Thymus (tissue), 14 donors: ENCODE measurements at places on chromosomes 12 and 14.

- DNase-seq = no peak
Observed at GRCh38 chr14:76833011-76833410, 6.8 kb downstream of the LRRC74A start.

DNA sequence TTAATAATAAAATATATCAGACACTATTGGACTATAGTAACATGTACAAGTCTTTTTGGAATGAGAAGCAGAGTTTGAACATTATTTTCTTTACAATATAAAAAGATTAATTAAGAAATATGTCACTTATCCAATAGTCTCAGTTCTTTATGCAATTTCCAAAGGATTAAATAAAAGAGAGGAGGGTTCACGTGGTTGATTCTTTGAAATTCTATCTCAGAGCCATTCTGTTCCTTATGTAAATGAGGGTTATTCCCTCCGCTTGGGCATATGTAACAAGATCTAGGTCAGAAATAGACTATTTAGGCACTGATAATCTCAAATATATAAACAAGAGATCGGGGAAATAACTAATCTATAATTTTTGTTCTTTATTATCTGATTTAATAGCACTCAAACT is 2.1 kb upstream of the TUBA1A start:
- no peak for DNase-seq

- DNase-seq = no peak
Observed at GRCh38 chr14:91749868-91750267, 18.0 kb upstream of the CATSPERB start.

- DNase-seq = no peak
Observed at GRCh38 chr12:109197327-109197726, 80.9 kb downstream of the ACACB start.

DNA sequence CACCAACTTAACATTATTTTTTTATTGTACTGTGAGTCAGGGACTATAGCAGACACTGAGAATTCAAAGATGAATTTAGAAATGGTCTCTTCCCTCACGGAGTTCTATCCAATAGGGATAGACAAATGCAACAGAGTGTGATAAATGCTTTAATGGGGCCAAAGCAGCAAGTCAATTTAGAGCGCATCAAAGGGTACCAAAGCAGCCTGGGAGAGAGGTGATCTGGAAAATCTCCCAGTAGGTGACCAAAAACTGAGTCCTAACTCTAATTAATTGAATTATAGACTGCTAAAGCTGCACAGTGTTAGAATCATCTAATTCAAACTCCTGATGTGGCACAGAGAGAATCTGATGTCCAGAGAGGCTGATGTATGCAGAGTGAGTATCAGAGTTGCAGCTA is 2.6 kb downstream of the LIN7A start:
- no peak for DNase-seq

- no peak for DNase-seq
Observed at GRCh38 chr14:103703433-103704385, 11.5 kb downstream of the XRCC3 start.

DNA sequence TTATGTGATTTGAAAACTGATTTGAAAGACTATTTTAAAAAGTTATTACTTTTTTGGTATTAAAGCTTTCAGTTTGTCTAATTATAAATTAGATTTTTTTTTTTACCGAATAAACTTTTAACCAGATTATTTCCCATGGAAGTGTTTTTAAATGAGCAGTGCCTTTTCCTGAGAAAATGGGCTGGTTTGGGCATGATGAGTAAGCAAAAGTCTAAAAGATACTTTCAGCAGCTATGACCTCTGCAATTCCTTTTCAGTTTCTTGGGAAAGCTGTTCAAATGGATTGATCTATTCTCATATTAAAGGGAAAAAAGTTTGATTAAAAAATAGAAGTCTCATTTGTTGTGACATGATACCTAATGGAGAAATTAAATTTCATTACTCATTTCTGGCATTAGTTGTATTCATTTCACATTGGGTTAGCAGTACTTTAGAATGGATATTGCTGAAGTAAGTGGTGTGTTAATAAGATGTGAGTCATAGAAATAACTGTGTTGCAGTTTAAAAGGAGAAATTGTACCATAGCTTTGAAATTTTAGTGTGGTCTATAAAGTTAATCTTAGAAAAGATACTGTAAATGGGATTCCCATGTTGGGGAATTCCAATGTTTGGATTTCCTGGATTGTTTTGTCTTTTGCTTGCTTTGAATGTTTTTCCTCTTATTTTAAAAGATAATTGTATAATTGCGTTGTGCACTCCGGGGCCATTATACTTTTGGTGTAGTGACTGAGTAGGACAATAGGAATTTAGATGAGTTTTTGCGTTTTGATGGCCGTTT is 21.0 kb downstream of the KTN1 start:
- no peak for DNase-seq

GRCh38 chr14:23530375-23531055 is 21.1 kb downstream of the ZFHX2 start:
- no peak for DNase-seq

- no peak for DNase-seq
Observed at GRCh38 chr12:88325816-88326189, 183.7 kb downstream of the TMTC3 start.

- no peak for DNase-seq
Observed at GRCh38 chr12:31303466-31303865, 22.5 kb downstream of the SINHCAF start.

DNA sequence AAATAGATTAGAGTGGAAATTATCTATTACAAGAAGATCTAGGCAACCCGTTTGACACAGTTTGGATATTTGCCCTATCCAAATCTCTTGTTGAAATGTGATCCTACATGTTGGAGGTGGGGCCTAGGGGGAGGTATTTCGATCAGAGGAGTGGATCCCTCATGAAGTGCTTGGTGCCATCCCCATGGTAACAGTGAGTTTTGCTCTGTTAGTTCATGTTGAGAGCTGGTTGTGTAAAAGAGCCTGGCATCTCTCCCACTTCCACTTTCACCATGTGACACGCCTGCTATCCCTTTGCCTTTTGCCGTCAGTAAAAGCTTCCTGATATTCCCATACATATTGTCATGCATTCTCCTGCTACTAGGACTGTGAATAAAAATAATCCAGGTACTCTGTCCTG is 66.4 kb upstream of the FLRT2 start:
- no peak for DNase-seq

GRCh38 chr12:22374508-22374907 is 40.0 kb upstream of the ST8SIA1 start:
- DNase-seq = no peak

- DNase-seq = no peak
Observed at GRCh38 chr12:49633703-49634345, 10.5 kb downstream of the PRPF40B start.

GRCh38 chr12:21940549-21941505 is at the start of gene ABCC9:
TSS of gene ABCC9 (minus strand) at chr12:21941426. CDS start at chr12:21936674, 4,752 bp downstream.
- peak; percentile 12 for DNase-seq

DNA sequence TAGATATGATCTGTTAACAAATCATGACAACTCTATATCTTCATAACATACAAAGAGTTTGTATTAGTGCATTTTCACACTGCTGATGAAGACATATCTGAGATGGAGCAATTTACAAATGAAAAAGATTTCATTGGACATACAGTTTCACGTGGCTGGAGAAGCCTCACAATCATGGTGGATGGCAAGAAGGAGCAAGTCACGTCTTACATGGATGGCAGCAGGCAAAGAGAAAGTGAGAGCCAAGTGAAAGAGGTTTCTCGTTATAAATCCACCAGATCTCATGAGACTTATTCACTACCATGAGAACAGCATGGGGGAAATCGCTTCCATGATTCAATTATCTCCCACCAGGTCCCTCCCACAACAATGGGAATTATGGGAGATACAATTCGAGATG is 157.6 kb downstream of the DUSP6 start:
- no peak for DNase-seq

DNA sequence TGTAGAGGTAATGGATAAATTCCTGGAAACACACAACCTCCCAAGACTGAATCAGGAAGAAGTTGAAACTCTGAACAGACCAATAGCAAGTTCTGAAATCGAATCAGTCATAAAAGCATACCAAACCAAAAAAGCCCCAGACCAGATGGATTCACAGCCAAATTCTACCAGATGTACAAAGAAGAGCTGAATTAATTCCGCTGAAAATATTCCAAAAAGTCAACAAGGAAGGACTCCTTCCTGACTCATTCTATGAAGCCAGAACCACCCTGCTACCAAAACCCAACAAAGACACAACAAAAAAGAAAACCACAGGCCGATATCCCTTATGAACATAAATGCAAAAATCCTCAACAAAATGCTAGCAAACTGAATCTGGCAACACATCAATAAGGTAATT is 81.5 kb downstream of the SLC38A4 start:
- DNase-seq = no peak

DNA sequence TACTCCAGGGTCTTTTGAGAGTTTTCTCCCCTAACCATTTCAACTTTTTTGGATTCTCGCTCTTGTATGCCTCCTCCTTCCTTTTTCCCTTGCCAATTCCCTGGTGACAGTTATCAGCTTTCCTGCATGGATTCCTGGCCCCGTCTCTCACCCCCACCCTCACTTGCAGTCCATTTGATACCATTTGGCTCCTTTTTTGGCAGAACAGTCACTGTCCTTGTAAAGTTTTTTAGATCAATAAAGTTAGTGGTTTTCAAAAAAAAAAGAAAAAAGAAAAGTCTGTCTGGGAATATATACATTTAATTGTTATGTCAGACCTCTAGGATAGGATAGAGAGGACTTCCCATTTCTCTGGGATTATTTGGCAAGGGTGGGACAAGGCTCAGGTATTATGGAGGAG is 42.1 kb downstream of the ACTN1 start:
- DNase-seq = no peak

- DNase-seq = no peak
Observed at GRCh38 chr14:92670160-92670559, 78.3 kb downstream of the LGMN start.

- DNase-seq = no peak
Observed at GRCh38 chr14:95397325-95397724, 77.6 kb upstream of the CLMN start.

GRCh38 chr12:53956251-53956887 is 1.7 kb downstream of the HOXC12 start:
- DNase-seq = no peak

DNA sequence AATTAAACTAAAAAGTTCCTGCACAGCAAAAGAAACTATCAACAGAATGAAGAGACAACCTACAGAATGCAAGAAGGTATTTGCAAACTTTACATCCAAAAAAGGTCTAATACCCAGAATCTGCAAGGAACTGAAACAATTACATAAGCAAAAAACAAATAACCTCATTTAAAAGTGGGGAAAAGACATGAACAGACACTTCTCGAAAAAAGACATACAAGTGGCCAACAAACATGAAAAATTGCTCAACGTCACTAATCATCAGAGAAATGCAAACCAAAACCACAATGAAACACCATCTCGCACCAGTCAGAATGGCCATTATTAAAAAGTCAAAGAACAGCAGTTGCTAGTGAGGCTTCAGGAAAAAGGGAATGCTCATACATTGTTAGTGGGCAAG is 15.2 kb downstream of the PDE6H start:
- no peak for DNase-seq

DNA sequence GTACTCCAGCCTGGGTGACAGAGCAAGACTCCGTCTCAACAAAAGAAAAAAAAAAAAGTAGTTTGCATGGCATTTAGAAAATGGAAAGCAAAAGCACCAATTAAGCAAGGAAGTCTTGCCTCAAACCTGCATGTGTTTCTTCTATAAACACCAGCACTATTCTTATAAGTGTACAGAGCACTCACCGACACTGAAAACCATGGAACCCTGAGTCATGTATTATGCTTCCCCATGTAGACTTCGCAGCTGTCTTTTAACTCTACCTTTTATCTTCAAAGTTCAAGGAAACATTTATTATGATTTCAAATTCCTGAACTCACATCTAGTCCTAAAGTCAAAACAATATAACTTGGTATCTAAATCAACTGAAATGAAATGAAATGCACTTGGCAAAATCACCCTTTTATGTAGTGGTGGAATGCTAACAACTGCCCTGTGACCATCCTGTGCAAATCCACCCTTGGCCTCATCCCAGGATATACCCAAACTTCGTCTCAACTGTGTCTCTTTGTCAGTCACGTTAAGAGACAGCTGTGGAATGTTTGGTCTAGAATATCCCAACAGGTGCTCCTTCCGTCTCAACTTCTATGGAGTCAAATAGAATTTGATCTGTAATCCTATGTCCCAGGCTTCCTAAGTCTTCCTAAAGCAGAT is 4.8 kb downstream of the BCAT1 start:
- no peak for DNase-seq

GRCh38 chr14:37566811-37567371 is 28.2 kb downstream of the FOXA1 start:
- no peak for DNase-seq

GRCh38 chr12:23098517-23098916 is 473.5 kb downstream of the ETNK1 start:
- DNase-seq = no peak

- DNase-seq = no peak
Observed at GRCh38 chr12:78519422-78519821, 345.2 kb upstream of the SYT1 start.

GRCh38 chr12:89461649-89462612 is 62.7 kb downstream of the GALNT4 start:
- DNase-seq = no peak

- no peak for DNase-seq
Observed at GRCh38 chr14:74663884-74664283, 49.0 kb downstream of the AREL1 start.

- no peak for DNase-seq
Observed at GRCh38 chr12:78226763-78227162, 396.1 kb downstream of the NAV3 start.

GRCh38 chr12:2756756-2757155 is 38.0 kb upstream of the FKBP4 start:
- DNase-seq = no peak

GRCh38 chr14:63996016-63996415 is 143.2 kb downstream of the SYNE2 start:
- no peak for DNase-seq

DNA sequence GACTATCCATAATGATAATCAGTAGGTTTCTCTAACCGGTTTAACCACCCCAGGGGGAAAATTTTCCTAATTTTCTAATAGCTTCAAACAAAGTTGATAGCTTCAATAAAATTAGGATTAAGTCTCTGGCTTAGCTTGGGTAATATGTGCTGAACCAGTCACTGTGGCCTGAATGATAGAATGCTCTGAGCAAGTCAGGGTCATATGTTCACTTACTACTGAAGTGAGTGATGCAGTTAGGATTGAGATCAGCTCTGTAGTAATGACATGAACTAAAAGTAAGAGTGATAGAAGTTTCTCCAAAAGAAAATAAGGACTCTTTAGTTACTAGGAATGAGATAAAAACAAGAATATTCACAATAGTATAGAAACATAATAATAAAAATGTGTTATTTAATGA is 32.6 kb downstream of the ETNK1 start:
- DNase-seq = no peak

DNA sequence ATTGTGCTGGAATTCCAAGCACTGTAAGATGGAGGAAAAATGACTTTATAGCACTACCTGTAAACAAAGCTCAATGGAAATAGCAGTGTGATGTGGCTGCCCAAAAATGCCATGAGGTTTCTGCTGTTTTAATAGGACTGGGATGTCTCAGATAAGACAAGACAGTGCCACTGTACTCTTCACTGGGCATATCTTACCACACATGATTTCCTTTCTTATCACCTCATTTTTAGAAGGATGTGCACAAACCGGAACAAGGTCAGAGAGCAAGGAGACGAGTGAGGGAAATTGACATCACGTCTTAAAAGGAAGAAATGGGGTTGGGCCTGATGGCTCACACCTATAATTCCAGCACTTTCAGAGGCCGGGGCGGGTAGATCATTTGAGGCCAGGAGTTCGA is 38.4 kb upstream of the FGD4 start:
- DNase-seq = no peak

GRCh38 chr12:57195186-57195585 is 21.4 kb upstream of the NXPH4 start:
- DNase-seq = no peak

GRCh38 chr12:2687726-2688125 is 107.0 kb upstream of the FKBP4 start:
- no peak for DNase-seq
